ENCODE measurements at places on chromosomes 7 and 10.

GRCh38 chr7:50273870-50274269 is 30.6 kb upstream of the IKZF1 start:
- DNase-seq, result no peak

DNA sequence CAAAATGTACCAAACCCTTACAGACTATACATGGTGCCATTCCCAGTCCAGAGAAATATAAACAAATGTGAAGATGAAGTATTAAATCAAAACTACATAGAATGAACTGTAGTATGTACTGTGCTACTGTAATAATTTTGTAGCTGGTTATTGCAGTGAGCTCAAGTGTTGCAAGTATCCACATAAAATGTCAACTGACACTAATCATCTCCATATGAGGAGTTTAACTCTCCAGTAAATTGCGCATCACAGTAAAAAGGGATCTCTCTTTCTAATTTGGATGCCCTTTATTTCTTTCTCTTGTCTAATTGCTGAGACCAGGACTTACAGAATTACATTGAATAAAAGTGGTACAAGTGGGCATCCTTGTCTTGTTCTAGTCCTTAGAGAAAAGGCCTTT is 165.5 kb downstream of the CPED1 start:
- DNase-seq, result no peak

GRCh38 chr7:127710635-127711034 is 58.6 kb downstream of the SND1 start:
- DNase-seq, result no peak

DNA sequence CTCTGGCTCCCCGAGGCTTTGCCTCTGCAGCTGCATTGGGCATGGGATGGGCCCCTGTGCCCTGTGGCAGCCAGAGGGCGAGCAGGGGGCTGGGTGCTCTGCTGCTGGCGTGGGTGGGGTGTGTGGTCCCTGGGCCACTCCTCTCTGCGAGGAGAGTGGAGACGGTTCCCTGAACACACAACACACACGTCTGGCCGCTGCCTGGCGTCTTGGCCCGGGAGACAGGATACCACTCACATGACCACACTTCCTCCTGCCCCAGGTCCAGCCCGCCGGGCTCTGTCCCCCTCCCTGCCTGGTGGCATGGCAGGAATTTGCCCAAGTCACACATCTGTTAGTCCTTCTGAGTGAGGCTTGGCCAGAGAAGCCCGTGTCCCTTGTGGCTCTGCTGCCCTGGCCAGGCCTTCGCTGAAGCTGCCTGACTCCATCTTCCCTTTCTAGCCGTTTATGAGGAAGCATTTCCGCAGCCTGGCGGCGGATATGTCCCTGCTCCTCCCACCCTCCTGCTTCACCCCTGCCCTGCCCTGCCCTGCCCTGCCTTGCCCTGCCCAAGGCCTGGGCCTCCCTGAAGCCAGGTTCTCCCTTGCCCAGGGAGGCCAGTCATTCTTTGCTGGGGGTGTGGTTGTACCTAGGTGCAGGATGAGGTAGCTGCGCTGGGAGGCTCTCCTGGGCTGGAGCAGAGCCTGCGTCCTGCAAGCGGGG is 3.0 kb downstream of the BRI3 start:
- DNase-seq, result no peak

- no peak for DNase-seq
Observed at GRCh38 chr10:12629767-12630165, 280.4 kb downstream of the CAMK1D start.

DNA sequence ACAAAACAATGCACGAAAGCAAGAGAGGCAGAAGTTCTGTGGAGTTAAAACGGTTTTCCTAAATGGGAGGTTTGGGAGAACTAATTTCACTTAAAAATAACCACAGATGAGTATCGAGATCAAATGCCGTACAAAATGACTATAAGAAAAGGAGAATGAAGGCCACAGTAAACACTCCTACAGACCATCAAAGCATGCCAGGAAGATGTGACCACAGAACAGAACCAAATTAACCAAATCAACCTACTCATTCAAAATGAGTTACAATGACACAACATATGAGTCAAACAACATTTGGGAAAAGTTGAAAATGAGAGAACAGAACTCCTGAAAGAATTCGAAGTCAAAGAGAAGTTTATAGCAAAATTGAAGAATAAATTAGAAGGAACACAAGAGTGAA is 24.3 kb upstream of the DOCK1 start:
- no peak for DNase-seq

GRCh38 chr10:98208925-98209324 is 59.1 kb downstream of the LOXL4 start:
- DNase-seq, result no peak

- no peak for DNase-seq
Observed at GRCh38 chr7:3649678-3650440, 348.8 kb downstream of the SDK1 start.

DNA sequence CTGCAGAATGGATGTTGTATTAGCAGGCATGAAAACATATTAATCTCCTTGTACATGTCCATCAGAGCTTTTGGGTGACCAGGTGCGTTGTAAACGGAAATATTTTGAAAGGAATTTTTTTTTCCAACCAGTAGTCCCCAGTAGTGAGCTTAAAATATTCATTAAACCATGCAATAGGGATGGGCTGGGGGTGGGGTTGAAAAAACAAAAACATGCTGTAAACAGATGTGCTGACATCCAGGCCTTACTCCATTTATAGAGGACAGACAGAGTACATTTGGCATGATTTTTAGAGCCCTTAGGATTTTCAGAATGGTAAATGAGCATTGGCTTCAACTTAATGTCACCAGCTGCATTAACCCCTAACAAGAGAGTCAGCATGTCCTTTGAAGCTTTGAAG is 50.2 kb downstream of the PTPN12 start:
- no peak for DNase-seq

- no peak for DNase-seq
Observed at GRCh38 chr10:11206676-11207559, 189.2 kb downstream of the CELF2 start.

GRCh38 chr7:20491284-20491683 is 124.2 kb upstream of the ABCB5 start:
- no peak for DNase-seq

- DNase-seq, result no peak
Observed at GRCh38 chr10:20494474-20494873, 402.6 kb downstream of the NEBL start.

DNA sequence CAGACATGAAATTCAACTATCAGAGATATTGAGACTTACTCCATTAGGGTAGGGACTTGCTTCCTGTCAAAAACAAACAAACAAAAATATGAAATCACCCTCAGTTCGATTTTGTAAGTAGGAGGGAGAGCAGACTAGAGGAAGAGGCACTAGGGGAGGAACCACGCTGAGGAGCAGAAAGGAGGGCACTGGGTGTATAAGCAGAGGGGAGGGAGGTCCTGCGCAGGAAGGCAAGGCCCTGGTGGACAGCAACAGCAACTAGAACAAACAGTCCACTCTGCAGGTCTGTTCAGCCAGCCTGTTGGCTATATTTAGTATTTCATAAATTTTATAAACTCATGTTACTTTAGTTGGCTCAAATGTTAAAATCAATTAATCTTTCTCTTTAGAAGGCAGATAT is 937.1 kb upstream of the C7orf33 start:
- no peak for DNase-seq

DNA sequence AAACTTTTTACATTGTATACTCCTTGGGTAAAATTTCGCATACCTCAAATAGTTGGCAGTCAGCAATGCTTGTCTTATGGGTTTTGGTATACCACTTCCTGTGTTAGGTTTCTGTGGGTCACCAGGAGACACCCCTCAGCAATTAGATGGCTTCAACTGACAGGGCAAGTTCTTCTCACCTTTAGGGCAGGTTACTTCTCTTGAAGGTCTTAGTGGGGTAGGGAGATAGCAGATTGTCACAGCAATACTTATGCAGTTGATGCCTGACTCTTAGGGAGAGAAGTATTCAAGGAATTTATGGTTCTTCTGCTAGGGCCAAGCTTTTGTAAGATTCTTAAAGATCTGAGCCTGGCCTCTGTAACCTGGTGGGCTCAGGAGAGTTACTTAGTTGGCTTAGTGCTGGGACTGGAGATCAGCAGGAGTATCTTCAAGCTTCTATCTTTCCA is 42.9 kb downstream of the MKLN1 start:
- no peak for DNase-seq

DNA sequence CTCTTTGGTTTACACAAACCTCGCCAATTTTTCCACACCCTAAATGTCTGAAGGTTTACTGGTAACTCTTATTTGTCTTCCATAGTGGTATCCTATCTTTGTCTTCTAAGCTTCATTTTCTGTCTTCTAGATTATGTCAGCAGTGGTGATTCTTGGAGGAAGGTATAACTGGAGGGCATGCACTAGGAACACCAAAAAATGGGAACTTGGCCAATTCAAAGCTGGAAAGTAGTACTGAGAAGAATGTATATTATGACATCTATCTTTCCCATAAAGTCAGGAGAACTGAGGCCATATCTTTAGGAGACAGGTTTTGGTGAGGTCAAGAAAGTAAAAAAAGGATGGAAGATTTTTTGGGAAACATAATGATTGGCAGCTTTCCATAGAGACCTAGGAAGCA is 113.3 kb downstream of the CPEB3 start:
- DNase-seq, result no peak

DNA sequence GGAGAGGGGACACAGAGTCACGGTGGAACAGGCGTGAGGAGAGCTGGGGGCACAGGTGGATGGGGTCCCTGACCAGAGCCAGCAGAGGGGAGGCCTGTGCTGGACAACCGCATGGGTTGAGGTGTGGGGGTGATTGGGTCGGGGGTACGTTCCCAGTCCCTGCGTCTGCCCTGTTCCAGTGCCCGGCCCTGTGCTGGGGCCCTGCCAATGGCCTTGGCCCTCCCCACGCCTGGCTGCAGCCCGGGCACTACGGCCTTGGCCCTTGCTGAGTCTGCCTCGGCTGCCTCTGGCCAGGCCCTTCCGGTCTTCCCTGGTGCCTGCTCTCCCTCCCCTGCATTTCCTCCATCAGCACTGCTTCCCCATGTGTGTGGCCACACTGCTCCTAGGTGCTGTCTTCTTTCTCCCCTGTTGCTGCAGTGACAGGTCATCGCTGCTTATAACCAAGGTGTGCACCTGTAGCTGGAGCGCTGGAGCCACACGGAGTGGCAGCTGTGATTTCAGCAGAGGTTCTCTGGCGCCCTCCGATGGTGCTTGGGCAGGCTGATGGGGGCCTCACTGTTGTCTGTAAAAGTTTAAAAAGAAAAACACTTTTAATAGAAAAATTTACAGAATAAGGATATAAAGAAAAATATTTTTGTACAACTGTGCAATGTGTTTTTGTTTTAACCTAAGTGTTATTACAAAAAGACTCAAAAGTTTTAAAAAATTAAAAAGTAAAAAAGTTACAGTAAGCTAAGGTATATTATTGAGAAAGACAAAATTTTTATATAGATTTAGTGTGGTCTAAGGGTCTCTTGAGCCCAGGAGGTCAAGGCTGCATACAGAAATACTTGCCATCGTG is 45.2 kb upstream of the BHLHA15 start:
- no peak for DNase-seq

- DNase-seq, result no peak
Observed at GRCh38 chr7:19537942-19538401, 170.9 kb downstream of the POLR1F start.

GRCh38 chr7:143905509-143905908 is 3.5 kb upstream of the TCAF1 start:
- no peak for DNase-seq

DNA sequence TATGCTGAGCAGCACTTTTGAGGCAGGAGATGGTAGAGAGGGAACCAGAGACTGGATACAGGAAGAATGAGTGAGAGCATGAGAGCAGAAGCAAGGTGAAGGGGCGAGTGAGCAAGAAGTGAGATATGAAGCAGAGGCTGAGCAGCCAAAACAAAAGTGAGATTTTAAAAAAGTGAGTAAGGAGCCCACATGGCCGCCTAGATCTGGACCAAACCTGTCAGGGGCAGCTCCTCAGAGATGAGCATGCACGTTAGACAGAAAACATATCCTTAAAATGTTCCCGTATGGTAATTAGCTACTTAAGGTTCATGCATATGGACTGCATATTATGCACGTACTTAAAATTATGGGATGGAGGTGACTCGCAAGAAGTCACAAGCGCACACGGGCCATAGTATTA is 22.5 kb downstream of the TMEM176A start:
- no peak for DNase-seq

DNA sequence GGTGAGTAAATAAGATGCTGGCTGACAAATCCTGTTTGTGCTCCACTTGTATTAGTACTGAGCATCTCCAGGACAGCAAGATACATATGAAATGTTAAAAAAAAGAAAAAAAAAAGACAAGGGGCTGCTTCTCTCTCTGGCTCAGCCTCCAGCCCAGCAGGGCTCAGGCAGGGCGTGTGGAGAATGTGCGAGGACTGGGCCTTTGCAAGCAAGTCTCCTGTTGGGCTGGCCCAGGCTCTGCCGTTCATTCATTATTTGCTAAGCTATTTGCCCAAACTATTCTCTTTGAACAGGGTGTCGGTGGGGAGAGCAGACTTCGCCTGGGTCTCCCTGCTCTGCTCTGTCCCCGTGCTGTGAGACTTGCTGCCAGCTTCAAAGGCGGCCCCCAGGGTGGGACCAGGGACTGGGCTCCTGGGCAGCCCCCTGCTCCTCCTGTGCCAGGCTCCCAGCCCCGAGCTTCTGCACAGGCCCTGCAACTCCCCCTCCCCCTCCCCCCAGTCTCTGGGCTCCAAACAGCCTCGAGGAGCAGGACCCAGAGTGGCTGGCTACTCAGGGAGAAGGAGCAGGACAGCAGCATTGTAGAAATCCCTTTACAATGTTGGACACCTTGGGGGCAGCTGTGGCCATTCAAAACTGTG is 25.6 kb upstream of the MGMT start:
- no peak for DNase-seq

DNA sequence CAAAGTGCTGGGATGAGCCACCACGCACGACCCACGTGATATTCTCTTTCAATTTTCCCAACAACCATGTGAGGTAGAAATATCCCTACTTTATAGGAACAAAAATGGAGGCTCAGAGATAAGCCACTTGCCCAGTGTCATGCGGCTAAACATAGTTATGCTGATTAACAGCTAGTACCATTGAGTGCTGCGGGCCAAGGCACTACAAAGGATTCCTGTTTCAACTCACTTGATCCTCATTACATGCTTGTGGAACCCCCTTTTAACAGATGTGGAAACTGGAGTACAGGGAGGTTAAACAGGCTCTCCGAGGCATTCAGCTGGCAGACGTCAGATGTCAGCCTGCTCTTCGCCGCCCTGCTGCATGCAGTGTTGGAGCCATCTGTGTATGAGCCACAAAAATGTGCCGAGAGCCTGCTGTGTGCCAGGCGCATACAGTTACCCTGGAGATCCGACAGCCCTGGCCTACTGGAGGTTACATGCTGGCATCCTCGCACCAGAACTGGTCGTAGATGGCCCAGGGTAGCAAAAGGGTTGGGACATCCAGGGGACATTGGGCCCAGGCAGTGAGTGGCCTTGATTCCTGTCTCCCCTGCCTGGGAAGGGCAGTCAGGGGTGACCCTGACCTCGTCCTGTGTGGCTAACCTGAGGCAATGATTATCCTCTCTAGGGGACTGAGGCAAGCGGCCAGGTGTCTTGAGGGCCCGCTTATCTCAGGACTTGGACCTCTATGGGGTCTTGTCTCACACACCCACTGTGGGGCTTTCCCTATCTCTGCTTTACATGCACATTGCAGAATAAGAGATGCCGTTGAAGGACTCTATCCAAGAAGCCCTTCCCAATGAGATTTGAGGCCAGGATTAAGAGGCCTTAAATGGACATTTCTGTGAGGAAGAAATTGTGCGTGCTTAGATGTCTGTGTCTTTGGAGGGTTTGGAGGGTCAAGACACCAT is 18.5 kb upstream of the SRGN start:
- no peak for DNase-seq

Measured in non-pigmented ciliary epithelial cell (primary cell).